CD4-positive, alpha-beta T cell treated with Interleukin-2 at 100 ng/mL for 4 hours (primary cell): ENCODE measurements at places on chromosomes 11 and 22.

- no peak for DNase-seq
These were observed 11.8 kb upstream of the WDR74 start for GRCh38 chr11:62850911-62851806.

- no peak for DNase-seq
These were observed 396.4 kb downstream of the METTL15 start for GRCh38 chr11:28504555-28505110.

- DNase-seq, result no peak
These were observed 90.4 kb downstream of the APIP start for GRCh38 chr11:34825670-34826383.

GRCh38 chr22:24725736-24726135 lies 48.8 kb downstream of the PIWIL3 start:
- no peak for DNase-seq

DNA sequence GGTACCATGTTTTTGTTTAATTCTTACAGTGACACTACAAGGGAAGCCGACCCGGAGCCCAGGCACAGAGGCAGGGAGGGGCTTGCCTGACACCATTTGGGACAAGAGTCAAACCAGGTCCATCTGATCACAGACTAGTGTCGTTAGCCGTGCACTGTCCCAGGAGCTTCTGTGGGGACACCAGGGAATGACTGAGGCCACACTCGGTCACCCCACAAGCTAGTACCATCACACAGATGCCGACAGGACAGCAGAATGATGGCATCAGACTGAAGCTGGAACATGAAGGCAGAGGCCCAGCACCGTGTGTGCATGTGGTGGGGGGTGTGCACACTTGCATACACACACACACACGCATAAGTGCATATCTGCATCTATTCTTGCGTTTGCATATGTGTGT lies 61.5 kb upstream of the NECTIN1 start:
- DNase-seq, result no peak

DNA sequence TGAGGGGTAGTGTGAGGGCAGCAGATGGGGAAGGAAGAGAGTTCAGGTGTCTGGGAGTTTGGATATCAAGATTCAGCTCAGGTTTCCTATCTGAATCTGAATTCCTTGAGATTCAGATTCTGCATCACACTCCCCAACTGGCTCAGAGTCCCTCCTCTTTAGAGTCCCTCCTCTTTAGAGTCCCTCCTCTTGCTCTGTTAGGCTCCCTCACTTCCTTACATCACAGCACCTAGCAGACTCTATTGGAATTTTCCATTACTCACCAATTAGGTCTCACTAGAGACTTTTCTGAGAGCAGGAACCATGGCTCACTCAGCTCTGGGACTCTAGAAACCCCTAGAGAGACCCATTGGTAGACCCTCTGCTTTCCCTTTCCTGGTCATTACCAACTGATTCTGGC lies 303.4 kb upstream of the SYN3 start:
- DNase-seq, result no peak

- no peak for DNase-seq
These were observed 42.0 kb downstream of the FEZ1 start for GRCh38 chr11:125454047-125454446.

DNA sequence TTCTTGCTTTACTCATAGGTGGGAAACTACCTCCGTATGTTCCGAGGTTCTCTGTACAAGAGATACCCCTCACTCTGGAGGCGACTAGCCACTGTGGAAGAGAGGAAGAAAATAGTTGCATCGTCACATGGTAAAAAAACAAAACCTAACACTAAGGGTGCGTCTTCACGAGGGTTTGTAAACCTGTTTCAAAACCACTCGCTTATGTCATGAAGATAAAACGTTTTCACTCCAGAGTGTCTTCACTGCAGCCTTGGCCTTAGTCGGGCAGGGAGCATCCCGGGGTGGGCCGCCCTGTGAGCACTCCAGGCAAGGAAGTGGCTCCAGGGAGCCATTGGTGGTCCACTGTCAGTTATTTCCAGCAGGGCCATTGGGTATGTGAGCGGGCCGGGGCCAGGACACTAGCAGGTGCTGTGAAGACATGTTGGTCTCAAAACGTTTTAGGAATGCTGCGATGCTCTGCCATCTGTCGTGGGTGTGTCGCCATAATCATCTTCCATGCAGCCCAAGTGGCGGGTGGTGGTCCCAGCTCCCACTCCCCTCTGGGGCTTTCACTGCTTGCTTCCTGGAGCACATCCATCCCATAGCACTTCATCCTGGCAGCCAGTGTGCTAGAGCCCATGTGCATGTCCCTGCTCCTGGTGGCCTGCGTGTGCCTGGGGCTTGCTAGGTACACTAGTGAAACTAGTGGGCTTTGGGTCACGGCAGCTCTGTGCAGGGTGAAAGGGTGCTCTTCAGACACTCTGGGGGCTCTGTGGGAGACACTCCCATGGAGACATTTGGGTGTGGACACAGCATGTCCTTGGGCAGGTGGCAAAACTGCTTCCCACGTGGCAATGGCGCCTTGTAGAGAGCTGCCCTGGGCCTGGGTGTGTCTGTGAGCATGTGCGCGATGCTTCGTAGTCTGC lies 5.2 kb downstream of the SMARCB1 start:
- no peak for DNase-seq

DNA sequence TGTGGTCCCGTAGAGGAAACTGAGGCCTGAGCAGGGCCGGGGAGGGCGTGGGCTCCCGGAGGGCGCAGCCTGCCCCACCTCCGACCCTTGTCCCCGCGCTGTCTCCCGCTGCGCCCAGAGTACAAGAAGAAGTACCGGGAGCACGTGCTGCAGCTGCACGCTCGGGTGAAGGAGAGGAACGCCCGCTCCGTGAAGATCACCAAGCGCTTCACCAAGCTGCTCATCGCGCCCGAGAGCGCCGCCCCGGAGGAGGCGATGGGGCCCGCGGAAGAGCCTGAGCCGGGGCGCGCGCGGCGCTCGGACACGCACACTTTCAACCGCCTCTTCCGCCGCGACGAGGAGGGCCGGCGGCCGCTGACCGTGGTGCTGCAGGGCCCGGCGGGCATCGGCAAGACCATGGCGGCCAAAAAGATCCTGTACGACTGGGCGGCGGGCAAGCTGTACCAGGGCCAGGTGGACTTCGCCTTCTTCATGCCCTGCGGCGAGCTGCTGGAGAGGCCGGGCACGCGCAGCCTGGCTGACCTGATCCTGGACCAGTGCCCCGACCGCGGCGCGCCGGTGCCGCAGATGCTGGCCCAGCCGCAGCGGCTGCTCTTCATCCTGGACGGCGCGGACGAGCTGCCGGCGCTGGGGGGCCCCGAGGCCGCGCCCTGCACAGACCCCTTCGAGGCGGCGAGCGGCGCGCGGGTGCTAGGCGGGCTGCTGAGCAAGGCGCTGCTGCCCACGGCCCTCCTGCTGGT lies 1.9 kb downstream of the NLRP6 start:
- DNase-seq, result peak; percentile 39

- no peak for DNase-seq
These were observed 873 bp downstream of the NCAPH2 start for GRCh38 chr22:50508897-50509296.

DNA sequence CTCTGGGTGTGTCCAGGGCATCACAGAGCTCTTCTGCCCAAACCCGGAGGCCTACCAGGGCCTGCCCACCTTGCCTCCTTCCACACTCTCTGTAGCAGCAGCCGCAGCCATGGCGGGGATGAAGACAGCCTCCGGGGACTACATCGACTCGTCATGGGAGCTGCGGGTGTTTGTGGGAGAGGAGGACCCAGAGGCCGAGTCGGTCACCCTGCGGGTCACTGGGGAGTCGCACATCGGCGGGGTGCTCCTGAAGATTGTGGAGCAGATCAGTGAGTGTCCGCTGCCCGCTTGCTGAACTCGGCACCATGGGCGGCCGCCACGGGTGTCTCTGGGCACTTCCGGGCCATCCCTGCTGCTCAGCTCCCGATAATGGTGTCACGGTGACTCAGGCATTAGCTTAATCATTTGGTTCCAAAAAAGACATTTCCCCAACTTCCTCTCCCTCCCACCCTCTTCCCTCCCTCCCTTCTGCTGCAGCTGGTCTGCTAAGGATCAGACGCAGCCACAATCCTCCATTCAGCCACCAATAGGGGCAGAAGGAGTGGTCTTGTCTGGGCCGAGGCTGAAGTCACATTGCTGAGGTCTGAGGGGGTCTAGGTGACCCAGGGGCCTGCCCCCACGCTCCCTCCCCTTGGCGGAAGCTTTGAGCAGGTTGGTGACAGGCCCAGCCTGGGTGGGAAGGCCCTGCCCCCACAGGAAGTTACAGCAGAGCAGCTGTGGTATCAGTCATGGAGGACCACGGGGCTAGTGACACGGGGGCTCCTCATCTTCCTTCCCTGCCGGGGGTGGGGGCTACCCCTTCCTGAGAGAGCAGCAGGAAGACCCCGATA lies 950 bp downstream of the FERMT3 start:
- DNase-seq, result peak; percentile 79

DNA sequence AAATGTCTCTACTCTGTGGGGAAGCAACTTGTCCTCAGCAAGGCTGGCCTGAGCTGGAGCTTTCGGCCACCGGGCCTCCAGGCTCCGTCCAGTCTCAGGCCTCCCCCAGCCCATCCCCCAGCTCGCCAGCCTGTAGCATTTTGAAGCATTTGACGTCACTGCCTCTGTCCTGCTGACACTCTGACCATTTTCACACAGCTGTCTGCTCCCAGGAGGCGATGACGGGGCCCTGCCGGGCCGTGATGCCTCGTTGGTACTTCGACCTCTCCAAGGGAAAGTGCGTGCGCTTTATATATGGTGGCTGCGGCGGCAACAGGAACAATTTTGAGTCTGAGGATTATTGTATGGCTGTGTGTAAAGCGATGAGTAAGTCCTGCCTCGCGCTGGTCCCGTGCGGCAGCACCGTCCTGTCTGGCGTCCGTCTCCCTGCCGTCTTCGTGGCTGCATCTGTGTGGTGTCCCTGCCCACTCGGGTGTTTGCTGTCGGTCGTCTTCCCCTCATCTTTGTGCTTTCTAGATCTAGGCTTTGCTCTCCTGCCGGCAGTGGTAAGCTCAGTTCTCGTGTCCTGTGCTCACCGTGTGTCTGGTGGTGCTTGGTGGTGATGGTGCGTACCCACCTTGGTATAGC lies 36.1 kb upstream of the ST14 start:
- no peak for DNase-seq

DNA sequence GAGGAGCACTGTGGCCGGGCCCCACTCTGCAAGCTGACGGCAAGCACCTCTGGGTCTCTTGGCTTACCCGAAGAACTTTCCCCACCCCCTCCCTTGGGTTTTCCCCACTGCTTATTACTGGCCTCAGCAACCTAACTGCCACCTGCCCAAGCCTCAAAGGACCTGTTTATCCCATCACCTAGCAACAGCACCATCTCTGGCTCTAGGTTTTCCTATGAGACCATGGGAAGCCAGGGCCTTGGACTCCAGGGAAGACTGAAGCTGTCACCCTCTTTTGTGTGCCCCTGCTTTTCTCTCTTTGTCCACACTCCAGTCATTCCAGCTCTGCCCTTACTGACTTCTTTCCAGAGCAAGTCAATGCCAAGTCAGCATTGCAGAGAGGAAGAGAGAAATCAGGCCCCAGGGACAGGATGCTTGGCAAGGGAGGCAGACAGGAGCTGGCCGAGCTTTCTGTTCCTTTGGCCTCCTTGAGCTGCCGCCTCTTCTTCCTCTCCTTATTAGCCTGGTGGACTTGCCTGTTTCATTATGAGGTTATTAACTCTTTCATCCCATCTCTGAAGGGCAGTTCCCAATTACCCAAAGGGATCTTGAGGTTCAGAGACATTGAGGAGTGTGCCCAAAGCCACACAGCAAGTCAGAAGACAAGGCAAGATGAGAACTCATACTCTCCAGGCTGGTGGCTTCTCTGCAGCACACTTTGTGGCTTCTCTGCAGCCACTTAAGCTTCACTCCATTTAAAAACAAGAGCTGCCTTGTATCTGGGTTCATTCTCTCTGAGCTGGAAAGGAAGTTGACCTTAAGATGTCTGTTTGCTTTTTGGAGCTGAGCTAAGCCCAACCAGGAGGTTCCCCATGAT lies at the start of gene SMIM35:
Gene SMIM35, minus strand, starts transcription at position 51 of the 856 bp plus-strand sequence. CDS start 206 bp downstream, outside the sequence.
- no peak for DNase-seq

DNA sequence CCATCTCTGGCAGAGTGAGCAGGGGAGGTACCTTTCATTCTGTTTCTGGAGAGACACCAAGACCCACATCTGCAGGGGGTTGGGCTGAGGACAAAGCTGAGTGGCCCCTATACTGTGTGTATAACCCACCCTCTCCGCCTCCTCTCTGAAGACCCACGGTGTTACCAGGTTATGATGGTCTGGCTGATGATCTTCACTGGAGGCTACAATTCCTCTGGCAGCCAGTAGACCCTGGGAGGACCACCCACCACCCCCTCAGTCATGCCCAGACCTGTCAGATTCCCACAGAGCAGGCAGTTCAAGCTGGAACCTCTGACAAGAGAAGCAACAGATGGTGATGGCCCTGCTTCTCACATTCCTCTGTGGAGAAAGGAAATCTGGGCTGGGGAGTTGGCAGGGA lies 11.4 kb upstream of the KCNJ1 start:
- no peak for DNase-seq

GRCh38 chr11:111737444-111738210 lies 28.6 kb downstream of the PPP2R1B start:
- DNase-seq, result no peak

- DNase-seq, result no peak
These were observed 52.7 kb downstream of the FLRT1 start for GRCh38 chr11:64088162-64089026.

DNA sequence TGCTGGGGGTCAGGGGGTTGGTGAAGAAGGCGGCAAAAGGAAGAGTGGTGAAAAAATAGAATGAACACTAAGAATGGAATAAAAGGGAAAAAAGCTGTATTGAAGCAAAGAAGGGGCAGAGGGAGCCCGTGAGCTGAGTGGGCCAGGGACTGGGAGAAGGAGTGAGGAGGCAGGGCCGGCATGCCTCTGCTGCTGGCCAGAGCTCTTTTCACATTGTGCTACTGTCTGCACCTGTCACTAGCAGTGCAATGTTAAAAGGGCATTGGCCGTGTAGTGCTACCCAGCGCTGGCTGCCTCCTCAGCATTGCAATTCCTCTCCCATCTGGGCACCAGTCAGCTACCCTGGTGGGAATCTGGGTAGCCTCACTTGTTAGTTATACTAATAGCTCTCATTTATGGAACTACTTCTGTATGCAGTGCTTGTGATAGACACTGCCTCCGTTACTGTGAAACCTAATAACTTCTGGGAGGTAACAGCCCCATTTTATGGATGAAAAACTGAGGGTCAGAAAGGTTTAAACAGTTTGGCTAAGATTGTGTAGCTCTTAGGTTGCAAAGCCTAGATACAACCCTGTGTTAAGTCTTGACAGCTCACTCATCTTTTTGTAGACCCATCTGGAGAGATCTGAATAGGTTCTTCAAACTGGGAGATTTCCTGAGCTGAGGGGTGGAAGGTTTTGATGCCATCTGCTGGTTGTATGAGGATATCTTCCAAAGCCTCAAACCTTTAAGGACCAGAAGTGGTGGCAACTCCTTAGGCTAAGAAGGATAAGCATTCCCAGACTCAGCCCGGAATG lies 8.5 kb downstream of the YPEL4 start:
- peak; percentile 46 for DNase-seq

DNA sequence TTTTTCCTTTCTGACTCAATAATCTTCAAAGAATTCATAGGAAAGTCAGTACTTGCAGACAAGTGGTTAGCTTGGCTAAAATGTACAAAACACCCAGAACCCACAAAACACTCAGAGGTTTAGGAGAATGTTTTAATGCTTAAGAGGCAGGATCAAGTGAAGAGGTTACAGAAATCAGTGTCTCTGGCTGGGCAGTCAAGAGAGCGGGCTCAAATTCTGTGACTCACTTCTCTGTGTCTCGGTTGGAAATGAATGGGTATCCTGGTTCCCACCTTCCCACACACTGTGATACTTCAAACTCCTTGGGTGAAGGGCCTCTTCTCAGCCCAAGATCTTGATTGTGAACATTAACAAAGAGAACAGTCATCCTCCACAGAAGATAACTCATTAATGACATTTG lies 3.8 kb downstream of the MPEG1 start:
- no peak for DNase-seq
